ENCODE measurements at places on chromosomes 4 and X.

DNA sequence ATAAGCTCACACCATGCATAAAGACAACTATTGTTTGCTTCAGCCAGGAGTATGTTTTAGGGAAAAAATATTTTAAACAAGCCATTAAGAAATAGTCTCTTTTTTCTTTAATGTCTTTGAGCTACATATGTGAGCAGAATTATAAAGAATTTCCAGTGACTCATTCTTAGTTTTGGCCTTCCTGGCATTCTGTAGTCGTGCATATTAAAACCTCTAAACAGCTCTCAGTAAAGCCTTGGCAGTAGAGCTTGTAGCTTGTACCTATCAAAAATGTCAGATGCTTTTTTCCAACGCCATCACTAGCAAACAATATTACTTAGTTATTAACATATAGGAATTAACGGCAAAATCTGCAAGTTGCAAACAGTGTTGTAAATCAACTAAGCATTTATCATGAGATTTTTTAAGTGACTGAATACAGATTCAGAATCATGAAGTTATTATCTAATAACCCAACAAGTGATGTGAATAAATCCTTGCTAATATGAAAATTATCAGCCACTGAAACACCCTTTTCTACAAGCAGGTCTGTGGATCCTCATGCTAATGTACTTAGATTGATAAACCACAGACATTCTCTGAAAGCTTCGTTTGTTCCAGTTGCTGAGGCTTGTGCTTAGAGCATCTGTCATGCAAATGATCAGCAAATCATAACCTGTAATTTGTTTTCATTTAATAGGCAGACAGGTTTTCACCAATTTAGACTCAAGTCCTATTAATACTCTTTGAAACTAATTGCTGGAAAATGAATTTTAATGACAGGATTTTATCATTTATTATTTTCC lies 412.0 kb upstream of the ATOH1 start:
- DNase-seq = no peak

DNA sequence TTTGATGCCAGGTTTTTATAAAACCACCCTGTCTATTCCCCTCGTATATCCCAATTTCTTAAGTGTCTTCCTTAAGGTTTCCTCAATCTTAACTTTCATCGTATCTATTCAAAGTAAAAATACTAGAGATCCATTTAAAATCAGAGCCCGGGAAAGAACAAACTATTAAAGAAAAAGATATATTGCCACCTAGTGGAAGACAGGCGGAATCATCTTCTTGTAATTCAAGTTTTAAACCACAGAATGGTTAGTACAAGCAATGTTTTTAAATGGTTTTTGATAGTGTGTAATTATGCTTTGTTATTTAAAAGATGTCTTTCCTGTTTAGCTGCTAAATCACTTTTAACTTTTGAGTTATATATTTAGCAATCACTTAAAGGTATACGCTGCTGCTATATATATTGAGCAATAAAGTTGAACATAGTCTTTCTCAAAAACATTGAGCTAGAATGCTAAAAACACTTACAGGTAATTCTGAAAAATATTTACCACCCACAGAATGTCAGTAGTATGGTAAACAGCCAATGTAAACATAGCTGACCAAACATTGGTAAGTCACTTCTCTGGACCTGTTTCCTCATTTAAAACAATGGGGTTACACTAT lies 18.2 kb downstream of the PRDM8 start:
- DNase-seq = no peak

DNA sequence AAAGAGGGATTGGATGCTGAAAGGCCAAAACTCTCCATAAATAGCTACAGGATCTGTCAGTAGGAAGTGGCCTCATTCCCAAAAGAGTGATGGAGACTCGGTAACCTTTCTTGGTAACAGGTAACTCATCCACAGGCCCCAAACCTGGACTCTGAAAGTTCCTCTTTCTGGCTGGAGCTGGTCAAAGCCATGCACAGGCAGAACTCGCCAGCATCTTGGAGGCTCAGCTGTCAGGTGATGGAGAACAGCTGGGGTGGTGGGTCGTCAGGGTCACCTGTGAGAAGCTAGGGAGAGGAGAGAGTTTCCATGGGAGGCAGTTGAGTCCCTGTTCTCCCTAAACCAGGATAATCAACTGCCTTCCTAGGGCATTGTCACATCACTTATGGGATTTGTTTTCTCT lies 354.3 kb upstream of the GATB start:
- DNase-seq = no peak

GRCh38 chr4:72205831-72206230 lies 174.0 kb downstream of the NPFFR2 start:
- no peak for DNase-seq

DNA sequence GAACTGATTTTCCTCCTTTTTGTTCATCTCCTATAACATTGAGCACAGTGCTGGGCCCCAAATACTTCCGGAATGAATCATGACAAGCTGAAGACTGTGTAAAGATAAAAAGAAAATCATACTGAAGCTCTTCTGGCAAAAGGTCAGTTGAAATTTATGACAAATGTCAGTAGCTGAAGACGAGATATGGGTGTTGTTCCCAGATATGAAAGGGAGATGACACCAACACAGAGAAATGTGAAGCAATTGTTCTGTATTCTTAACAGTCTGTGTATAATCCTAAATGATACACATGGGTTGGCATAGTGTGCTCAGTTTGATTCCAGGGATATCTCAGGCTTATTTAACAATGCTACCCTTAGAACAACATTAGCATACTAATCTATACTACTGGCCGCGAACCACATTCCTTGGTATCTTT lies 170.5 kb upstream of the PITX2 start:
- DNase-seq = no peak

DNA sequence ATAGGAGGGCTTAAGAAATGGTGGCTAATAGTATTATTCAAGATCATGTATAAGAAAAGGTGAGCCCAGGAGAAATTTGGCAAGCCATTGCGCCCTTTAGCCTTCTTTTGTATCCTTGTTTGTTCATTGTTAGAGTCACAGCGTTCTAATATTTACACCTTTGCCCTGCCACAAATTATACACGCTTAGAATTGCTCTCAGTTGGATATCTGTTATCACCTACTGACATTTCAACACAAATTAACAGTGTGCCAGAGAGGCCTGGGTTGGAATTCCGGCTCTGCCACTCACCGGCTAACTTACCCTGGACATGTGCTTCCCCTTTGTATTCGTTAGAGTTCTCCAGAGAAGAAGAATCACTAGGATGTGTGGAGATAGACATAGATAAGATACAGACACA lies 148.7 kb upstream of the KIT start:
- DNase-seq = no peak

DNA sequence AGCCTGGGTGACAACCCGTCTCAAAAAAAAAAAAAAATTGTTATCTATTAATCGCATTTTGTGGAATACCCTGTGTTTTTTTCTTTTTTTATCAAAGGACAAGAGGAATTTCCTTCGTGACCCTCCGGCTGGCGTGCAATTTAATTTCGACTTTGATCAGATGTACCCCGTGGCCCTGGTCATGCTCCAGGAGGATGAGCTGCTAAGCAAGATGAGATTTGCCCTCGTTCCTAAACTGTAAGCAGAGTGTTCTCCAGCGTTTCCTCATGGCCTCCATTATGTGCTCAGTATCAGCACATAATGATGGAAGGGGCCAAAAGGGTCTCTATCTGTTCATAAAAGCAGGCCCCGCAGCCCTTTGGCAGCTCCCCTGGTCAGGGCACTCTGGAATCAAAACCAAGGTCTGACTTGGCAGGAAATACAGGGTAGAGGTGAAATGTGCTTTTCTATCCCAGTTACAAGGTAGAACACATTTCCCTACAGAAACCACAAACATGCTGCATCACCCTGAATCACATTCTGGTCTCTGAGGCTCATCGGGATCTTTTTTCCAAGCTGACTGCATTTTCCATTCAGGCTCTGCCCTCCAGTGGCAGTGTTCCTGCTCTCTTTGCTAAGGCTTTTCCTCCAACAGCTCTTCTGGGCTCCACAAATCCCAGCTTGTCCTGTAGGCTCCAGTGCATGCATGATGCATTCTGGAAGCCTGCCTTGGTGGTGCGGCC lies 24.4 kb downstream of the SYAP1 start:
- DNase-seq = peak; percentile 0

DNA sequence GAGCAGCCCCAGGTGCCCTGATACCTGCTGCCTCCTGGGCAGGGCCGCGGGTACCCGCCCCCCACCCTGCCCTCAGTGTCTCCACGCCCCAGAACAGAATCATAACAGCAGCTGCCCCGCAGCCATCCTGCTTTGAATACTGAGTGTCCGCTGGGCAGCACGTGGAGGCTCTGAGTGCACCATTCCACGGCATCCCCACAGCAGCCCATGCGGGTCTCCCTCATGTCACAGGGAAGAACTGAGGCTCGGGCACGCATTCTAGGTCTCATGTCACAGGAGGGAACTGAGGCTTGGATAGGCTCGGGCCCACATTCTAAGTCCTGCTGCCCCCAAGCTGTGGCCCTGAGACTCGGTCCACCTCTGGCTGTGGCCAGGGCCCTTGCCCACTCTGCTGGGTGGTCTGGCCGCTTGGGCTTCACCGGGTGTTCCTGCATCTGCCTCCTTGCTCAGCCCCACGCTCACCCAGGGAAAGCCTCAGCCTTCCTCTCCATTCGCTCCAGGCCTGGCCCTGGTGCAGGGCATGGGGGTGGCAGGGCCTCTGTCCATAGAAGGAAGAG lies 221.6 kb upstream of the PSAPL1 start:
- DNase-seq = no peak

- DNase-seq = peak; percentile 7
Observed at GRCh38 chr4:52643785-52644244, 15.3 kb downstream of the USP46 start.

GRCh38 chrX:154431341-154431740 lies 2.9 kb downstream of the ATP6AP1 start:
- DNase-seq = no peak

GRCh38 chr4:94567811-94568210 lies 116.1 kb downstream of the PDLIM5 start:
- DNase-seq = no peak

- DNase-seq = no peak
Observed at GRCh38 chr4:8035371-8035780, 95.7 kb upstream of the AFAP1 start.

- DNase-seq = no peak
Observed at GRCh38 chr4:17112292-17112659, 213.8 kb upstream of the LDB2 start.

DNA sequence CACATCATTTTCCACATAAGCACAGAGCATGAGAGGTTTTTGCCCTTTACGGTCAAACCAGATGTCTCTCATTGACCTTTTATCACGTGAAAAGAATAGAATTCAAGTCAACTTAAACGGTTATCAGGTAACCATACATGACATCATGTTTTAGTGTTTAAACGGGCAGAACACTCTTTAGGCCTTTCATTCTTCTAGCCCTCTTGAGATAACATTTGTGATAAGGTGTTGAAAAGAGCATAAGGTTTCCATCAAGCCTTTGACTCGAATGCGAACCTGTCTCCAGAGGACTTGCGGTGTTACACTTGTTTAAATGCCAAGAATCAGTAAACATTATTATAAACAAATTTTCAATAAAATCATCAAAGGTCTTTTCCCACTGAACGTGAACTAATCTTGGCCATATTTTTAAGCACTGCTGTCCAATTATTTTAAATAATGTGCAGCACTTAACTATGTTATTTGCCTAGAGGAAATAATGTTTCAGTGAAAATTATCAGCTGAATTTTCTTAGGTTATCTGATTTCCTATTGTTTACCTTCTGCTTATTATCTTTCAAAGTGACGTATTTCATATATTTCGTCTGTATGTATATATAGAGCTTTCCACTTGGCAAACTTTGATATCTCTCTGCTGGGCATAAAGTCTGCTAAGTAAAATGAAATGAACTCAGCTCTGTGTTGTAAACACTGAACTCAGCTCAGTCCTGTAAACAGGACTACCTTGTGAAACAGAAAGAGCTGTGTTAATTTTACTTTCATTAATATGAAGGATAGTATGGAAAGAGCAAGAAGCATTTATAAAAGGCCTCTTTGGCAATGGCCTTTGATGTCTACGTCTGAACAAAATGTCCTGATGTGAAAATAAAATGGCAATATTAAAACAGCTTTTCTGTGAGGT lies 33.3 kb downstream of the TENM3 start:
- no peak for DNase-seq

DNA sequence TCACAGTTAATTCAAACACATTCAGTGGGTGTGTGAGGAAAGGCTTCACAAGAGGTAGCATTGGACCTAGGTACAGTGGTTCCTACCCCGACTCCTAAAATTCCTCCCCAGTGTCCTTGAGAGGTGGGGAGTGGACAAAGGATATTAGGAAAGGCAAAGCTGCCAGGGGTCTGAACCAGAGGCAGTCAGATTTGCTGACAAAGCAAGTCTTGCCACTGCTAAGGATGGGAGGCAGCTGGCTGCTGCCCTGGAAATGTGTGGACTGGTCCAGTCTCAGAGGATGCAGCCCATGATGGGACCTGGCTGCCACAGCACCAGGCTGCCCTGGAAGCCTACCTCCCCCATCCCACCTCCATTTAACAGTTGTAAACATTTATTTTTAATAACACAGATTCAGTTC lies 4.1 kb upstream of the PHF8 start:
- DNase-seq = no peak

DNA sequence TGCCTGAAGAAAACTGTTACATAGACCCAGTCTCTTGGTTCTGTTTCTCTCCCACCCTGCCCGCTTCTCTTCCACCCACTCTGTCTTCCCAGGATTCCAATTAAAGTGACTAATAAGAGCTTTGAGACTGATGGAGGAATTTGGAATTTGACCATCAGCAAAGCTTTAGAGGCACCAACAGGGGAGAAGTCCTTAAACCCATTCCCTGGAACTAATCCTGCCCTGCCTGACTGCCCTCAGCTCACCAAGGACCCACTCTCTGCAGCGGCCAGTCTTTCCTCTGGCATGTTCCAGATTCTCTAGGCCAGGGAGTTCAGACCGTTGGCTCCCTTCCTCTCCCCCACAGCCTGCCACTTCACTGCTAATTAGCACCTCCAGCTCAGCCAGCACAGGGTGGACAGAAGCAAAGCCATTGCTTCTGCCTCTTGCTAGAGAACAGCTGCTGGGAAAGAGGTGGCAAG lies 23.9 kb downstream of the SCD5 start:
- no peak for DNase-seq

DNA sequence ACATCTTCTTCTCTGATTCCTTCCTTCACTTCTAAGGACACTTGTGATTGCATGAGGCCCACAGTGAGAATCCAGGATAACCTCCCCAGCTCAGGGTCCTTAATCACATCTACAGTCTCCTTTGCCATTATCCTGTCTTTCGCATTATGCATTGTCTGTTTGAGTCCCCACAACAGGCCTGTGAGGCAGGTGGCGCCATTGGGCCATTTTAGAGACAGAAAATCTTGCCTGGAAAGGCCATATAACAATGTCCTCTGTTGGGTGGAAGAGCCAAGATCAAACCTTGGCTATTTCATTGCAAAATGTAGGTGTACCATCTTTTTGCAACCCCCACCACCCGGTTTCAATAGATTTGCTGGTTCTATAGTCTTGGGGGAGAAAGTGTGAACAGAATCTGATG lies 11.8 kb upstream of the DCUN1D4 start:
- DNase-seq = peak; percentile 14

Measured in caudate nucleus (tissue), 63 donors.